ENCODE measurements at places on chromosomes 3 and 15.

DNA sequence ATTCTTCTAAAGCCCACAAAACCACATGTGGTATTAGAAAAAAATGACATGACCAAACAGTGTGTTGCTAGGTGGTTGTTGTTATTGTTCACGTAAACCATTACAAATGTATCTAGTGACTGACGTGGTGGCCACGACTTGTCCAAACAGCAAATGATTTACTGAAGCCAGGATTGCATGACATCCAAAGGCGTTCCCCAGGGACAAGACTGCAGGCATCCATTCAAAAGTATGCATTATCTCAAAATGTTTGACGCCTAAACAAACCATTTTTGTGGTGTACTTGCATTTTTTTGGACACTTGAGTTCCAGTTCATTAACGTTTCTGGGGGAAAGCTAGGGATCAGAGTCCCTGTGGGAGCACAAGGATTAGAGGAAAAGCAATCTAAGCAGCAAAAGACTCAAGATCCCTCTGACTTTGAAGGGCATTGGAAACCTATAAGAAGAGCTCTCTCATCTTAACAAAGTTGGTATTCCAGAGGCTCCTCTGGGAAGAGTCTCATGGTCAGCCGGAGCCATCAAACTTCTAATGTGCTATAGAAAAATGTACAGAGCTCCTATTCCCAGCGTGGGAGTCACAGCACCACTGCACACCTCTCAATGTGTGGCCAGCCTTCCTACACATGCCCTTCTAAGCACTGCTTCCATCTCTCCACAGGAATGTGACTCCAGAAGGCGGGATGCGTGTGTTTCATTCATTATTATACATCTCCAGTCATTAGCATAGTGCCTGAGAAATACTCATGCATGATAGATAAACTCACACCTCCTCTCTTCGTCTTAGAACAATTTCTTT, 62.9 kb downstream of the FBN1 start:
- no peak for DNase-seq

- DNase-seq: no peak
Measured at GRCh38 chr3:9214599-9214998, 34.8 kb downstream of the SRGAP3 start.

DNA sequence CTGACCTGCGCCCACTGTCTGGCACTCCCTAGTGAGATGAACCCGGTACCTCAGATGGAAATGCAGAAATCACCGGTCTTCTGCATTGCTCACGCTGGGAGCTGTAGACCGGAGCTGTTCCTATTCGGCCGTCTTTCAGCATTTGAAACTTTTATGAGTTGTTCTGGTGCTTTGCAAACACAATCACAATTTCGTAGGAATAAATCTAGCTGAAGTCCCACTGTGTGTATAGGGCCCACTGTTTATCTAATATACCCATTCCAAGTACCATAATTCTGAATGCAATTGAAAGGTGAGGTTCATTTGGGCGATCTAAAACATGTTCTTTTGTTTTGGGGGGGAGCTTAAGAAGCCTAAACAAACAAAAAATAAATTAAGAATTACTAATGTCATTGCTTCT, 572.1 kb downstream of the FGF12 start:
- no peak for DNase-seq

GRCh38 chr3:86673991-86674390, 317.0 kb downstream of the VGLL3 start:
- no peak for DNase-seq

DNA sequence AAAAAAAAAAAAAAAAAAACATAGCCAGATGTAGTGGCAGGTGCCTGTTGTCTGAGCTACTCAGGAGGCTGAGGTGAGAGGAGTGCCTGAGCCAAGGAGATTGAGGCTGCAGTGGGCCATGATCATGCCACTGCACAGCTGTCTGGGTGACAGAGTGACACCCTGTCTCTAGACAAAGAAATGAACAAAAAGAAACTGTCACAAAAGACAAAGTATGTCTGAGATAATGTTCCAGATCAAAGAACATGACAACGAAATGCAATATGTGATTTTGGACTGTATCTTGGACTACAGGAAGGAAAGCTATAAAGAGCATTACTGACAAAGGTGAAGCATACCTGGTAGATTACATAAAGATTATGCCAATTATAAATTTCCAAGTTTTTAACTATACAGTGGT, 862.8 kb downstream of the ROBO2 start:
- DNase-seq: no peak

- no peak for DNase-seq
Measured at GRCh38 chr3:124562769-124563168, 167.5 kb upstream of the UMPS start.

GRCh38 chr3:40921251-40921650, 278.1 kb upstream of the CTNNB1 start:
- no peak for DNase-seq

- no peak for DNase-seq
Measured at GRCh38 chr3:178487752-178488151, 48.5 kb upstream of the KCNMB2 start.

DNA sequence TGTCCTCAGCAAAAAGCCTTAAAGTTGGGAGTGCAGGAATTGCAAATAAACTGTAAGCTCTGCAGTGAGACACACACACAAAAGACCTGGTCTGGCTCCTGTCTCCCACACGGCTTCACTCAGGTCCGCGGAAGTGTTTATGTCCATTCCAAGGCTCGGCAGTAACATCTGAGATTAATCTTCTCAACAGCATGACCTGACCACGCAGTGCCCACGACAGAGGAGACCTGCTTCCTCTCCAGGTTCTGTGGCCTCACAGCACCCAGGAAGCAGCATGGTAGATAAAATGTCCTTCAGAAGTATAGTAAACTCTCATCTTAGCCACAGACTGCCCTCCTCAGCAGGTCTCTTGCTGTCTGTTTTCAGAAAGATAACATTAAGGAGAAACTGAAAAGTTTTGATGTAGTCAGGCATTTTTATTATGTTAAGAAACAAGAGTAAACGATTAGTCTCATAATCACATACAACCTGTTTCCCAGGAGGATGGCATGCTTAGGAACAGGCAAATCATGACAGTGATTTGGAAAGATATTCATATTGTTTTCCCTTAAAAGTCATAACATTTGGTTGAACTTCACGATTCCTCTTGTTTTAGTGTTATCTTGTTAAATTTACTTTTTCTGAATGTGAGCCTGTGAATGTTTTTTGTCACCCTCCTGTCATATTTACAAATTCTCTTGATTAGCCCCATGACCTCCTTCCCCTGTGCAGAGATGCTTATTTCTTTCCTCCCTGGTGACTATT, 34.6 kb downstream of the CD200R1L start:
- DNase-seq: no peak

- DNase-seq: no peak
Measured at GRCh38 chr15:75156326-75157215, 45.1 kb upstream of the C15orf39 start.

GRCh38 chr3:21729331-21729730, 21.7 kb downstream of the ZNF385D start:
- no peak for DNase-seq

DNA sequence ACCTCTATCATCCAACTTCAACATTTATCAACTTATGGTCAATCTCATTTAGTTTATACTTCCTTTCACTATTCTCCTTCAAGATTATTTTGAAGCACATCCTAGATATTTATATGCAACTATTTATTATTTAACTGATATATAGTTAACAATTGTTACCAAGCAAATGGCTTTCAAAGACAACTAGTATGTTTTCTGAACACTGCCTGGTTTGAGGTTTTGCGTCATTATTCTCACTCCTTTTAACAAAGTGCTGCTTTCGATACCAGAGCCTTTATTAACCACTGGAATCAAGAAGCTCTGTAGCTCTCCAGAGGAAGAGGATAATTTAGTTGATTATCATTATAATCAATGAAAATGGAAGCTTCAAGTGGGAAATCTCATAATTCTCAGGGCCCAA, 19.6 kb downstream of the ZIC1 start:
- DNase-seq: no peak

DNA sequence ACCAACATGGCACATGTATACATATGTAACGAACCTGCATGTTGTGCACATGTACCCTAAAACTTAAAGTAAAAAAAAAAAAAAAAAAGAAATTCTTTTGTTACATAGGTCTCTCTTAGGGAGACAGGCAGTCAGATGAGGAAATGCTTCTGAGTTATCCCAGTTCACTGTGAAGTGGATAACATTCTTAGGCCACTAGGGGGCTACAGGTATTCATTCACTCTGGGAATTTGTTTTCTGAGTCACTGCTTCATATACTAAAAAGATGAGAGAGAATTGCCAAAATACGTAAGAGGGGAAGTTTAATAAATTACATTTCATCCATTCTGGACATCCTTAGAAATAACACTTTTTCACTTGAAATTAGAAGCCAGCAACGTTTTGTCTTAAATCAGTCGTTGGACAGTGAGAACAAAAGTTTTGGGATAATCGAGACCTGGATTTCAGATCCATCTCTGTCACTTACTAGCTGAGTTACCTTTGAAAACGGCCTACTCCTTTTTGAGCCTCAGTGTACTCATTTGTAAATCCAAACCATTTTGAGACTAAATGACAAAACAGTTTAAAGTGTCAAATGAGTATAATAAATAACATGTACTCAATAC, 738.4 kb upstream of the ALCAM start:
- no peak for DNase-seq

GRCh38 chr3:39668420-39668819, 141.0 kb upstream of the MYRIP start:
- no peak for DNase-seq

- DNase-seq: no peak
Measured at GRCh38 chr15:60865507-60865906, 363.6 kb downstream of the RORA start.

DNA sequence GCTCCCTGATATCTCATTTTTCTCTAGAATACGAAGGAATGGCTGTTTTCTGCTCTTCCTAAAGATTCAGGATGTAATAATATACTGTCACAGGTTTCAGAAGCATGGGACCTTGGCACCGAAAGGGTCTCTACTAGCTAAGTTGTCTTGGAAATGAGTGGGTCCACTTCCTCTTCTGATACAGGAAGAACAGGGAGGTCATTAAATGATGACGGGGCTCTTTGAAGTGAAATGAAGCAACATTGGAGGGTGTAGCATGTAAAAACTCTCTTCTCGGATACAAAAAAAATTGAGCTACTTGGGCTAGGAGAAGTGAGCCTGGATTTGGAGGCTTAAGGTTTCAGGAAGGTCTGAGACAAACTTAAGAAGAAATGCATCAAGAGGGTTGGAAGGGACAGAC, 349.8 kb upstream of the TPRG1 start:
- no peak for DNase-seq

DNA sequence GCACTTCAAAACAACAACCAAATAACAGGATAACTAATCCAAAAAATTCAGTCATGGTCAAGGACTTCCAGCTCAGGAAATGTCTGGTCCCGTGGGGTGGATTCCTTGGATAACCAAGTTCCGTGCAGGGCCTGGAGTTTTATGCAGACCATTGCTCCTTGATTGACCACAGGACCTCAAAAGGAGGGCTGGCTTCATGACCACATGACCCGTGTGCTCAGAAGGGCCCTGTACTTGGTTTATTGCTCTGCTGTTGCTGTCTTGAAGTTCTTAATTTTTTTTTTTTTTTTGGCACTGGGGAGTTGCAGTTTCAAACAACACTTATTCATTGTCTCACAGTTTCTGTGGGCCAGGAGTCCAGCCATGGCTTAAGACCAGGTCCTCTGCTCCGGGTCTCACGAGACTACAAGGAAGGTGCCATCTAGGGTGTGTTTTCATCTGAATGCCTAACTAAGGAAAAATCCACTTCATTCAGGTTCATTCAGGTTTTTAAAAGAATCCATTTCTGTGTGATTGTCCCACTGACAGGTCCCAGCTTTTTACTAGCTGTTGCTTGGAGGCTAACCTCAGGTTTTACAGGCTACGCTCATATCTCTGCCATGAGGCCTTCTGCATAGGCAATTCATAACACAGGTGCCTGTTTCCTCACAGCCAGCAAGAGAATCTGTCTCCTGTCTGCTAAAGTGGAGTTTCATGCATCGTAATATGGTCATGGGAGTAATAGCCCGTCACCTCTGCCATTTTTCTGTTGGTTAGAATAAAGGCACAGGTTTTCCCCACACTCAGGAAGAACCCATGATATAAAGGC, 65.3 kb downstream of the FLNB start:
- DNase-seq: no peak

DNA sequence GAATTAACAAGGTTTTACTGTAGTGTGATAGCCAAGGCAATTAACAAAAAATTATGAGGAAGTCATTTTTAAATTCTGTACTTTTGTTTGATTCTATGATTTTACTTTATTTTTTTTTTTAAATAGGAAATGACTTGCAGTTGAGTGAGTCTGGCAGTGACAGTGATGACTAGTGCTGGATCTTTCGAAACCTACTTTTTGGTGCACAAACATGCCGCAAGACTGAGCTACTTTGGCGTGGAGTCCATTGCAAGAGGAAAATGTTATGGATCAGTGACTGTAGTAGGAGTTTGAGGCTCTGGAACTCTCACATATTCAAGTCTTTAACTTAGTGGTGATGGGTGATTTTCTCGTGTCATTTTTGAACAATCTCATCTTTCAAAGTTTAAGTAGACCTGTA, 11.6 kb downstream of the EAF1 start:
- no peak for DNase-seq

- DNase-seq: no peak
Measured at GRCh38 chr3:55000546-55000945, 72.7 kb upstream of the LRTM1 start.

- peak; percentile 19 for DNase-seq
Measured at GRCh38 chr3:177642804-177643125, 445.5 kb upstream of the TBL1XR1 start.

DNA sequence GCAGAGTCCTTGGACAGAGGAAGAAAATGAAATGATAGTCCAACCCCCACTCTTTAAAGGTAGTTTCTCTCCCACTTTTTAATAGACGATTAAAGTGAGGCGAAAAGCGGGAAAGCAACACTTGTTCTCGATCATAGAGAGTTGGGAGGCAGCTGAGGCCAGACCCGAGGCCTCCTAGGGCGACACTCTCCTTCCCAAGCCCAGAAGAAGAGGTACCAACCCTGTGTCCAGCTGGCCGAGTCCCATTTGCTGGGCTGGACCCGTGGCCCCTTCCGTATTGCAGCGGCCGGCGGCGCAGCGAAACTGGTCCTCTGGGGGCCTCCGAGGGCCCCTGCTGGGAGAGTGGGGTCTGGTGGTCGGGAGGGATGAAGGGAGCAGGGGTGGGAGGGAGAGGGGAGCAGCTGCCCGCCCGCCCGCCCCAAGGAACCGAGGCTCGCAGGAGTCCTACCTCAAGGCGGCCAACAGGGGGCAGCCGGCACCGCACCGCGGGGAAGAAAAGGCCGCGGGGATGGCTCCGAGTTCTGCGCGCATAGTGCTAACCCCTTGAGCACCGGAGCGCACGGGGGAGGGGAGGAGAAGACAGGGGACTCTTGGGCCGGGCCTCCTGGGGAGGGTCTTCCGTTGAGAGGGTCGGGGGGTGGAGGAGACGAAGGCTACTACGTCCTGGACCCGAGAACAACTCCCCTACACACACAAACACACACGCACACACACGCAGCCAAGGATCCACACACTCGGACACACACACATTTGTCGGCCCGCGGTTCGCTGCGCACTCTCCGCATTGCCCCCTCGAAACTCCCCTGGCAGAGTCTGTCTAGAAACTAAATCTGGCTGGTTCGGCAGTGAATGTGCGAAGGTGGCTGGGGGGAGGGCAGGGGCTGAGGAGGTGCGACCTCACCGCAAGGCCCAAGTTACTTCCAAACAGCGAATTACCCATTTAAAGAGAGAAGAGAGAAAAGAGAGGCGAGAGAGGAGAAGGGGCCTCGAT, 2.0 kb downstream of the WNT5A start:
- no peak for DNase-seq

GRCh38 chr15:31304751-31305365, 21.8 kb upstream of the KLF13 start:
- DNase-seq: no peak
